ENCODE measurements at places on chromosomes 3 and 15.

DNA sequence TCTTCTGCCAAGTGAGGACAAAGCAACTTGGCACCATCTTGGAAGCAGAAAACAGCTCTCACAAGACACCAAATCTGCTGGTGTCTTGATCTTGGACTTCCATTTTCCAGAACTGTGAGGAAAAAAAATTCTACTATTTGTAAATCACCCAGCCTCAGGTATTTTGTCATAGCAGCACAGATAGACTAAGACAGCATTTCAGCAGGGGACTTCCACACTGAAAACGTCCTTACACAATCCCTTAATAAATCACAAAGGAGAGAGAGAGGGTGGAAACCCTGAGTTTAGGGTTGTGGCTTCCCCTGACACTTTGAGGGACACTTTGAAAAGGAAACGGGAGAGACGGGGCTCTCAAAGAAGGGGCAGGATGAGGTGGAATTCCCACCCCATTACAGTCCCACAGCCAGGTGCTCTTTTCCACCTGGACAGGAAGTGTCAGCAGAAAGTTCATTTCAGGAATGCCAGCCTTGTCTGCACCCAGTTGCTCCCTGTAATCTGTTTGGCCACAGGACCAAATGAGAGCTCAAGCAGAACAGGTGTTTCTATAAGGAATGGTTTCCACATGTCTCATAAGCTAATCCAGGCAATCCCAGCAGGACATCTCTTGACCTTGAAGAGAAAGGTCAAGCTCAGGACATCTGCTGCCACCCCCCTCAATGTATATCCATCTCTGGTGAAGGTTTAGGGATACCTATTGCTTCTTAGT, 51.3 kb downstream of the MYLK start:
- DNase-seq: no peak

GRCh38 chr3:173826416-173826815, 428.9 kb downstream of the NLGN1 start:
- DNase-seq: no peak

DNA sequence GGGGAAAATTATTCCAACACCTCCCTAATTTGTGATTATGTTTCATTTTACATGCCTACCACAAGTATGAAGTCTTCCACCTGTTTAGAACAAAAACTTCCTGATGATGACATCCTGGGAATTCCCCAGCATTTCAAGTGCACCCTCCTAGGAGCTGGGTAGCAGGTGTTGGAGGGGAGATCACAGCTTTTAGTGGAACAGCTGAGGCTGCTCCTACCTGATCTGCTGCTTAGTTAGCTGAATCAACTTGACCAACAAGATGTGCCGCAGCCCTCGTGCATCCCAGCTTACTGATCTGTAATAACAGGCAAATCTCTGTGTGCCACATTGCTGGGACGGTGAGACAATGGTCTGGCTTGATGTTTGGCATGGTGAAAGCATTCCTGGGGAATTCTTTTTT, 29.7 kb downstream of the TRAK1 start:
- no peak for DNase-seq

DNA sequence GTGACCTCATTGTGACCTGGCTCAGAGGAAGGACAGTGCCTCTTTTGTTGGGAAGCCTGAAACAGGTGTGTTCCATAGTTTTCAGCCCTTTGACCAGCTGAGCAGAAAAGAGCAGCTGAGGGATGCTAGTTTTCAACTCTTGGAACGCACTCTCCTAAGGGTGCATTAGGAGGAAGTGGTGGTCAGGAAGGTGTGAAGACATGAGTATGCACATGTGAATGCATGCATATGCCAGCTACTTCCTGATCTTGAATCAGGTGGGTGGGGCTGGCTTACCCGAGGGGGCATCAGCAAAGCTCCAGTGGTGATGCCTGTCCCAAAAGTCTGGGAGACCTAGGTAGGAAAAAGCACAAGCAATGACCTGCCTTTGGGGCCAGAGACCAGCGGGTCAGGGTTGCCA, 23.3 kb upstream of the CEMIP start:
- DNase-seq: no peak

DNA sequence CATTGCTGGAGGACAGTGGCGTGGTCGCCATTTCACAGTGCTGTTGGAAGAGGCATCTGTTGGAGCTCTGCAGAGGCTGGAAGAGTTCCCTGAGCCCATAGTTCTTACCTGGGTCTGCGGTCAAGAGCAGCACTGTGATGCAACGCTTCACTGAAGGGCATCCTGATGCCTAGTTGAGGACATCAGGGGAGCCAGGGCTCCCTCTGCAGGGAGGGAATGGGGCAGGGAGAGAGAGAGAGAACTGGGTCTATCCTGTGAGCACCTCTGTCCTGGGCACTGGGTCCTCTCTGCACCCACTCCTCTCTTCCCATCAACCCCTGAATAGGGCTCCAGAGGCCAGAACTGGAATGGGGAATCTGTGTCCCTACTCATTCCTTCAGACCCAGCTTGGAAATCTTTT, 23.9 kb upstream of the MOBP start:
- no peak for DNase-seq

DNA sequence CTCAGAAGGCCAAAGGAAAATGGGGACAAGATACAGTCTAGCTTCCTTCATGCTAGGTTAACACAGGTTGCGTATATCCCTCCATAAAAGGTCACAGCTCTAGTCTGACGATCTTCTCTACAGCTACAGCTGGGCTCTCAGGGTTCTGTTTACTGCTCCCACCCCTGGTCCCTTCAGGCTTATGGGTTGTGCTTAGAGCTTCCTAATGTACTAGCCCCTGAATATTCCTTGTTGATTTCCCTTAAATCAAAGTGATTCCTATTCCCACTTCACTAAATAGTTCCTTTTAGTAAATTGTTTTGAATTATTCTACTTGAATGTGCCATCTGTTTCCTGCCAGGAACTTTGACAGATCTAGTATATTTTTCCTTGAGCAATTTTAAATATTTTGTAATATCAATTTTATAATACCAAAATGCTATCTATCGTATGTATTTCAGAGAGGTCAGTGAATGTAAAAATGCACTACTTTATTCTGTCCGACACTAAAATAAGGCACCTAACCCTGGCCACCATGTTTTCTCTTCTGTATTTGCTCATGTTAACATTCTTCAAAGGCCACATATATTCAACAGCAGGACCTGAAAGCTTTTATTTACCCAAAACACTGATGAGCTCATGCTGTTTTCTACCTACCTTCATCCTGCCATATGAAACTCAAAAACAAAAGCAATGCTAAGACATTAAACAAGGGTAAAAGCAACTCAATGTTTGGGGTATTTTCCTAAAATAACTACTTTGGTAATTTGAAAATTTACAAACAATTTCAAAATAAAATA, 92.8 kb upstream of the TGFBR2 start:
- DNase-seq: no peak

DNA sequence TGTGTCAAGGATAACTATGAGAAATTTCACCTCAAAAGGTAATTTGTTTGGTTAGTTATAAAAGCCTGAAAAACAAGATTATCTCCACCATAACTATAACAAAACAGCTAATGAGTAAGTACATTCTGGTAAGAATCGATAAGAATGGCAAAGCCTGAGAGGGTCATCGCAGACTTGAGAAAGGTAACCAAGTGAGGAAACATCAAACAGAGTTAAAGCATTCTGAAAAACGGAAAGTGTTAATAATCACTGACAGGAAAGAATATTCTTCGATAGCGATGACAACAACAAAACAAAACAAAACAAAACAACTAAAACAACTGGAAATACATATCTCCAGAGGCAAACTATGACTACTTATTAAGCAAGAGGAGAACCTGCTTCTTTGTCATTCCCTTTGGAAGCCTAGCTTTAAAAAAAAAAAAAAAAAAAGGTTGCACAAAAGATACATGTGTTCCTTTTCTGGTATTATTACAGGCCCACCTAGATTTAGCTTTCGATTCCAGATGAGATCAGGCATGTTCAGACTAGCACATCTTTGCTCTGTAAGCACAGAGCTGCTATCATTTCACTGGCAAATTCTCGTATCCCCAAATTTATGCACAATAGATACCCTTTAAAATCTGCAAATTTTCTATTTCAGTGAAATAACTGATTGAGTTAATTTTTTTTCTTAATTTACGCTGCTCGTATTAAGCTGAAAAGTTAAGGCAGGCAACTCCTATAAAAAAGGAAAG, 155.6 kb downstream of the TIGIT start:
- DNase-seq: no peak

GRCh38 chr15:40498891-40499290, 28.1 kb downstream of the CHST14 start:
- no peak for DNase-seq

GRCh38 chr3:195256639-195257453, 14.1 kb downstream of the XXYLT1 start:
- no peak for DNase-seq

GRCh38 chr3:170204023-170204472, 18.2 kb upstream of the PRKCI start:
- no peak for DNase-seq

DNA sequence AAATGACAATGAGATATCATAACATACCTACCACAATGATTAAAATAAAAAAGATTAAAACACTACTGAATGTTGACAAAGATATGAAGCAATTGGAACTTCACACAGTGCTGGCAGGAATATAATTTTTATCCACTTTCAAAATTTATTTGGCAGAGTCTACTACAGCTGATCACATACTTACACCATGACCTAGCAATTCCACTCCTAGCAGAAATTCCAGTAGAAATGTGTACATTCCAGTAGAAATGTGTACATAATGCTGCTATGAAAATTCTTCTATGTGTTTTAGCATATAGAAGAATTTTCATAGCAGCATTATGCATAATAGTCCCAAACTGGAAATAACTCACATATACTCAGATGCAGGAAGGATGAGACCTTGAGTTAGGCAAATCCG, 43.5 kb downstream of the IFT57 start:
- DNase-seq: no peak

GRCh38 chr15:91694831-91695210, 158.7 kb upstream of the SLCO3A1 start:
- no peak for DNase-seq

DNA sequence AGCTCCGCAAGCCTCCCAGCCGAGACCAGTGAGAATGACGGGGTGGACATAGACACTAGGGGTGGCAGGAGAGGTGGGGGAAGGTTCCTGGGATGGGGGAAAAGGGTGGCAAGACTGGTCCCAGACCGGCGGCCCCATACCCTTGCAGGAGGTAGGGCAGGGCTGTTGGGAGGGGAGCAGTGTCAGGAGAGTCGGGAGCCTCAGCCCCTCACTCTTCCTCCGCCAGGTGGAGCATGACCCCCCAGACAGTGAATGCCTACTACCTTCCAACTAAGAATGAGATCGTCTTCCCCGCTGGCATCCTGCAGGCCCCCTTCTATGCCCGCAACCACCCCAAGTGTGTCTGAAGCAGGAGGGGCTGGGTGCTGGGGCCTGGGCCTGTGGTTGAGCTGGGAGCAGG, 8.7 kb upstream of the PSMD2 start:
- DNase-seq: no peak

DNA sequence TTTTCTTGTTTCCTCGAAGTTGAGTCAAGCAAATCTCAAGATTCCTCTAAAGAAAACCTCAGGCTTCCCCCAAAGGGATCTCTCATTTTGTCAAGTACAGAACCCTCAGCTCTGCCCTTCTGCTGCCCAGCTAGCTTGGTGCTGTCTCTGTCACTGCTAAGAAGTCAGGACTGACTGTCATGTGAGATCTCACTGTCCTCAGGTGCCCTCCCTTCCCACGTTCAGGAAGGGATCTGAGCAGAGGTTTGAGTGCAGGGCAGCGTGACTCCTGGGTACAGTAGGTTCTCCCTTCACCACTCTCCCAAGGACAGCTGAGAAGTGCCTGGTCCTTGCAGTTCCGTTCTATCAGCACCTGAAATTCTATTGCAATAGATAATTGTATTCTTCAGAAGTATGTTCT, 229.7 kb downstream of the SLCO3A1 start:
- no peak for DNase-seq

- no peak for DNase-seq
Observed at GRCh38 chr3:33083958-33084357, 13.0 kb downstream of the GLB1 start.

DNA sequence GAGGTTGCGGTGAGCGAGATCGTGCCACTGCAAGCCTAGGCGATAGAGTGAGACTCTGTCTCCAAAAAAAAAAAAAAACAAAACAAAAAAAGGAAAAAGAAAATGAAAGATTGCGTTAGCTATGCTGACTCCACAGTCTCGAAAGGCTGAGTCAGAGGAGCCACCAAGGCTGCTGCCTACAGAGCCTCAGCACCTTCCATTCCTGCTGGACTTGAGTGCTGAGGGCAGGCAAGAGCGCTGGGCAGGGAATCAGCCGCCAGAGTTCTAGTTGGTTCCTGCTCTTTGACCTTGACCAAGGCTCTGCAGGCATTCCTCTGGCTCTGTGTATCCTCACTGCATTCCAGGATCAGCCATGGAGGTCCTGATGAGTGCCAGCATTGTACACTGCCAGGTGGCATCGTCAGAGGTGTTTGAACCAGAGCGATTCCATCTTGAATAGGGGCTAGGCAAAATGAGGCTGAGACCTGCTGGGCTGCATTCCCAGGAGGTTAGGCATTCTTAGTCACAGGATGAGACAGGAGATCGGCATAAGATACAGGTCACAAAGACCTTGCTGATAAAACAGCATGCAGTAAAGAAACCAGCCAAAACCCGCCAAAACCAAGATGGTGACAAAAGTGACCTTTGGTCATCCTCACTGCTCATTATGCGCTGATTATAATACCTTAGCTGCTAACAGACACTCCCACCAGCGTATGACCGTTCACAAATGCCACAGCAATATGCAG, 5.9 kb downstream of the MESP2 start:
- DNase-seq: no peak

DNA sequence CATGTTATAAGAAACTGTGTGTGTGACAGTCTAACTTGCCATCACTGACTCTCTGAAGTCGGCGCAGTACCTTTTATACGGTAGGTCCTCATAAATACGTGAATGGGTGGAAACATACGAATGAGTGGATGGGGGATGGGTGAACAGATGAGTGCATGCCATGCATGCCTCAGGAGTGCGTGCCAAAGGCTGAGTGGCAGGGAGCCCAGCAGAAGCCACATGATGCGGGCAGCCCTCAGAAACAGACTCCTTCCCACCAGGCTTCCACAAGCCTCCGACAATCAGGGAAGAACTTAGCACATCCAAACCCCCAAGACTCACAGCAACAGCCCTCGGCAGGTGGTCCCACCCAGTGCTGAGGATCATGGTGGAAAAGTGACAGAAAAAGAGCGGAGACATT, 16.7 kb downstream of the HCN4 start:
- DNase-seq: no peak

DNA sequence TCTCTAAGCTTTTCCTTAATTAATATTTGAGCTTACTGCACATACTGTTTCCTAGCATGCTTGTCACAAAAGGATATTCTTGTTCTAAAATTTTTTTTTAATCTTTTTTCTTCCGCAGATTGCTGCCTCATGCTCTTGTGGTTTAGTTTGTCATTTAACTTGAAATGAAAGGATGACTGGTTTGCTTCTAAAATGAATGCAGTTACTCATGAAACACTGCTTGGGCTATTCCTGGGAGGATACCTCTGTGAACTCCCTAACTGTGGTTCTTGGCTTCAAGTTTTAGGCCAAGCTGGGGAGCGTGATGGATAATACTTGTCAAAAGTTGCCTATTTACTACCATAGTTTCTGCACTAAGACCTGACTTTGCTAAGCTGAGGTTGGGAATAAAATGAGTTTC, 64.0 kb downstream of the USP13 start:
- DNase-seq: no peak

Data from cortex of kidney (tissue), 1 donor.